ELR (cell line): ENCODE measurements at places on chromosomes 4 and X.

DNA sequence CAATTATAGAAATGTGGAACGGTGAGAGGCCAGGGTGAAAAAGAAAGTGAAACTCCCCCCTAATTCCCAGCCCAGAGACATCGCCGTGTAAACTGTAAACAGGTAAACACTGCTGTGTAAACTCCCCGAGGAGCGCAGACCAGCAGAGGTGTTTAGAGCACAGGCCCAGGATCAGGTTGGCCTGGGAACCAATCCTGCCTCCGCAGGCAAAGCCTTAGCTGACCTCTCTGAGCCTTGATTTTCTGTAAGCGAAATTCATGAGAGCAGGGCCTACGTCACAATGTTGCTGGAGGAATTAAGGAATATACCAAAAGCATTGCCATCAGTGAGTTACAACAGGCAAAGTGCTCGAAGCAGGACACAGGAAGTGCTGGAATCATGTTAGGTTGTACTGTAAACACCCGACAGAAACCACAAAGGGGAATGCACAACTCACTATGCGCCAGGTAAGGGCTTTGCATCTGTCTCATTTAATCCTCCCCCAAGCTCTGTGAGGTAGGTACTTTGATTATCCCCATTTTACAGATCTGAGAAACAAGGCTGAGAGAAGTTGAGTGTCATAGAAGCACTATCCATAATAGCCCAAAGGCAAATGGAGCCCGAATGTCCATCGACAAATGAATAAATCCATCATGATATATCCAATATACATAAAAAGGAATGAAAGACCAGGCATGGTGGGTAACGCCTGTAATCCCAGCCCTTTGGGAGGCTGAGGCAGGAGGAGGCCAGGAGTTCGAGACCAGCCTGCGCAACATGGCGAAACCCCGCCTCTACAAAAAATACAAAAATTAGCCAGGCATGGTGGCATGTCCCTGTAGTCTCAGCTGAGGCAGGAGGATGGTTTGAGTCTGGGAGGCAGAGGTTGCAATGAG lies 30.7 kb upstream of the KIAA0232 start:
- DNase-seq: no peak

GRCh38 chr4:38138363-38138762 lies 178.2 kb downstream of the PTTG2 start:
- DNase-seq: no peak

GRCh38 chr4:26459054-26459755 lies 31.1 kb downstream of the CCKAR start:
- DNase-seq: peak; percentile 70

- no peak for DNase-seq
These were observed 18.7 kb downstream of the RBBP7 start for GRCh38 chrX:16851421-16851820.

DNA sequence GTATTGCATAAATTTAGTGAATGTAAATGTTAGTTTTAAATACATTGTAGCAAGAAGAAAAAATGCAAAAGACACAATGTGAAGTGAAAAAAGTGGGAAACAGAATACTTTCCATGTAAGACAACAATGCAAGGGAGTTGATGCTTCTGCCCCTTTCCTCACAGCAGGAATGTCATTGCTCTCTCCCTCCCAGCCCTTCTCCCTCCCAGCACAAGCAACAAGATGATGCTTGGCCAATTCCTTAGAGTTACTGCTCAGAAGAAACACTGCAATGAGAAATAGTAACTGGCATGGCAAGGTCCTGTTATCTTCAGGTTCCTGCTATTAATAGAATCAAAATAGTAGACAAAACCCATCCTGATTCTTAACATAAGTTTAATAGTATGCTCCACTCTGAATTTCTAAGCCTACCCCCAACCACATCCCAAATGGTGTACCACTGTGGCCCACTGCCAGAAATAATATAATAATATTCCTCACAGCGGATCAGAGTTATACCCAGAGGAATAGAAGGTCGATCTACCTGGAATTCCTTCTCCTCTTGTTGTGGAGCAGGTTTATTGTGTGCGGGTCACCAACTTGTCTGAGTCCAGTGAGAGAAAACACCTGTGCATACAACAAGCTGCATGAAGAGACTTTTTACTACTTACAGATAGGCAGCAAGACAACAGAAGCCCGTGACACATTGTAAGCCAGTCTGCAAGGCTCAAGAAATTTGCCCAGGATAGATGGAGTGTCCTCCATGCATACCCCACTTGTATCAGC lies 69.8 kb upstream of the SLC7A11 start:
- no peak for DNase-seq

GRCh38 chrX:42094218-42094617 lies 170.9 kb upstream of the CASK start:
- DNase-seq: no peak

GRCh38 chr4:21018817-21019216 lies 318.6 kb downstream of the PACRGL start:
- no peak for DNase-seq
